Activated T-cell treated with anti-CD3 and anti-CD28 coated beads, Interleukin-2, amount 50 U/mL, for 4 hours (primary cell): ENCODE measurements at places on chromosomes 11 and 22.

GRCh38 chr11:55658608-55659007 lies 3.4 kb upstream of the OR4C6 start:
- no peak for DNase-seq

DNA sequence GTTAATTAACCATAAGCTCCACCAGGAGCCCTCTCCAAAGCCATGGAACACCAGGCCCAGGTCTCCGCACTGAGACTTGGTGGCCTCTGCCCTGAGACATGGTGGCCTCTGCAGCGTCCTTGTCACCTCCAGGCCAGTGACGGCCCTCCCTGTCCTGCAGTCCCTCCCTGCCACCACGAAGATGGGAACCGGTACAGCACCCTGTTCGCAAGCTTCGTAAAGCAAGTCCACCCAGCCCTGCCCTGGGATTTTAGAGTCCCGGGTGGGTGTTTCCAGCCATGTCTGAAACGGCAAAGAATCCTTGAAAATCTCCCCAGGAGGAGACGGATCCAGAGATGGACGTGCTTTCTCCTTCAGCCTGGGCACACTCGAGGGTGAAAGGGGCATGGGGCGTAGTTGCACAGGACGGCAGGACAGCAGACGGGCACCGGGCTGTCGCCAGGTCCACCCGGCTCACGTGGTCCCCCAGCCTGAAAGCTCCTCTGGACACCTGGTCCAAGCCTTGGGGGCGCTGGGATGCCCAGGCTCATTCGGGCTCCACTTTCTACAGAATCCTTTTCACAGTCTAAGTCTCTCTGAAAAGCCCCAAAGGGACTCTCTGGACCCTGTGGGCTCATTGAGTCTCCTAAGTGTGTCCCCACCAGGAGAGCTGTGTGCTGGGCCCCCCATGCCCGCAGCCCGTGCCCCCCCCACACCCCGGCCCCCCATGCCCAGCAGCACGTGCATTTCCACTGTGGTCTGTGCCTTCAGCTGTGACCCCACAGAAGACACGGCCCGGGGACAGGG lies 456.2 kb downstream of the BRD1 start:
- DNase-seq, result no peak

DNA sequence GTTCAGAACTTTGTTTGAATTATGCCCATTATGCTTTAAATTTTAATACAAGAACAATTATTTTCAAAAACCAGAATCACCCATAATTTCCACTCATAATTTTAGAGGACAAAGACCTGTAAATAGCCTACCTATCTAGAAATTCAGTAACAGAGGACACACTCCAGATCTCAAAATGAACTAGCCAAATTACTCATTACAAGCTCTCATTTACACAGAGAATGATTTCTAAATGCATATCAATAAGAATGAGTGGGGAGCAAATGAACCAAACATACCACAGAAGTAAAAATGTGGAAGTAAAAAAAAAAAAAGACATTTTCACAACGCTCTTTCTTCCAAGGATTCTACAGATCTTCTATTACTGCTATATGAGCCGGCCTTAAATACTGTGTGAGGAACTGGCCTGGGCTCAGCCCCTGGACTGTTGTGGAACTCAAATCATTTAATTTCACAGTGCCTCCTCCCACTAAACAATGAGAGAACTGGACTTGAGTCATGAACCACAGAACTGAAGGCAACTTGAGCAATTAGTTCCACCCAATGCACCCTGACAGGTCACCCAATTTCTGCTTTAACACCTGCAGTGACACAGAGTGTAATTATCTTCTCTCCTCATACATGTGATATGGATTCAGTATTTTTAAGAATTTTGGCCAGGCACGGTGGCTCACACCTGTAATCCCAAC lies 8.0 kb downstream of the MRTFA start:
- DNase-seq, result no peak

DNA sequence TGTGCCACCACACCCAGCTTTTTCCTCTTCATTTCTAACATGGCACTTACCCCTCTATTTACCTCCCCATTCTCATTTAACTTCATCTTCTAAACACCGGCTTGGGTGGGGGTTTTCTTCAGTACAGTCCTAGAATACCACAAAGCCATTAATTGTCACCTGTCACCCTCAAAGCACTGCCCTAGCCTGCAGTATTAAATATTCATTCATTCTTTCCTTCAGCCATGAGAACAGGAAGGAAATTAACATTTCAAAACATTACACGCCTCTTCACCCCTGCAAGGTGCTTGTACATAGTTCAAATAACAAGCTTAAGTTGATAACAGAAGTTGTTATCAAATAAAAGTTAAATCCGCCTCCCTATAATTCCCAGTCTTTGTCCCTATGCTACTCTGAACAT lies 10.7 kb upstream of the VPS37C start:
- DNase-seq, result no peak

- no peak for DNase-seq
Observed at GRCh38 chr11:47152126-47152952, 24.3 kb downstream of the ARFGAP2 start.

DNA sequence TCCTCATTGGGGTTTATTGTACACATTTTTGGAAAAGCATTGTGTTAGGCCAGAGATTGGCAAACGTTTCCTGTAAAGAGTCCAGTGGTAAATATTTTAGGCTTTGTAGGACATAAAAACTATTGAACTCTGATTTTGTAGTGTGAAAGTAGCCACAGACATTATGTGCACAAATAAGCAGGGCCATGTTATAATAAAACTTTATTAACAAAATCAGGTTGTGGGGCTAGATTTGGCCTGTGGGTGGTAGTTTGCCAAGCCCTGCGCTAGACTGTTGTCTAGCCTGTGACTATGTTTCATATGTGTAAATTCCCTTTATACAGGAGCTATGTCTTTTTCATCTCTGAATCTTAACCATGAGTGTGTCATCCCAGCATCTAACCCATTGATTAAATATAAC lies 104.1 kb downstream of the FBXO7 start:
- DNase-seq, result no peak
